ENCODE measurements at places on chromosomes 12 and 14. TPM values are rescaled to one million over a fixed set of nuclear protein-coding genes. Genes with fewer than 3 reads are reported as not detected.

DNA sequence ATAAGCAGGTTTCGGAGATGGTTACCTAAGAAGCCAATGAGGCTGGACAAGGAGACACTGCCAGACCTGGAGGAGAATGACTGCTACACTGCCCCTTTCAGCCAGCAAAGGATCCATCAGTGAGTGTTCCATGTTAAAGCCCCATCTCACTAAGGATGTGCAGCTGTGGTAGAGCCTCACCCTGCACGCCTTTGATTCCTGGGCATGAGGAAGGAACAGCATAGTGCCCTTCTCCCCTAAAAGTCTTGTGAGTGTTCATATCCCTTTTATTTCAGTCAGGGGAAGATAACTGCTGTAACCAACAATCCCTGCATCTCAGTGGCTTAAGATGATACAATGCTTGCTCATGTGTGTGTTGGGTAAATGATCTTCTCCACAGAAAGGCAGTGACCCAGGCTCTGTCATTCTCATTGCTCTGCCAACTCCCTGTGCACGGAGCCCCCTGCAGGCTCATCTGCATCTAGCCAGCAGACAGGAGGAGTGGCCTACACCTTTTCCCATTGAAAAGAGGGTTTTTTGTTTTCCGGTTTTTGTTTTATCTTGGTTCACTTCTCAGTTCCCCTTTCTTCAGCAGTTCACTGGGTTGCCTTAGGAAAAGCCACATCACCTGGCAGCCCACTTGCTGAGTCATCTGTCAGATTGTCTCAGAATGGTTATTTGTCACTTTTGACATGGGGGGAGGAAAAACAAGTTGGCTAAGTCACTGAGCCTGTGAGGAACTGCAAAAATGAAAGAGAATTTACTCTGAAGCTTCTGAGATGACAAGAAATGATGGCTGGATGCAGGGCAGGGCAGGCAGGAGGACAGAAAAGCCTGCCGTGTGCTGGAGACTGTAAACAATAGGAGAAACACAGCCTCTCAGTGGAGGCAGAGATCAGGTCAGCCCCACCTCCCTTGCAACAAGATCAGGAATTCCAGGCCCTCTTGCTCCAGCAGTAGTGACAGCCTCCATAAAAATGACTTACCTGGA, 193.3 kb downstream of the ANO4 start:
- H3K4me1 ChIP-seq = no peaks in the 10 kb centered on the region
- no peaks in the 10 kb centered on the region for H3K27me3 ChIP-seq
- H3K36me3 ChIP-seq = no peaks in the 10 kb centered on the region
- no peak overlapping the region for H3K27ac ChIP-seq
- DNase-seq = no peak

Gene RPGRIP1
- 0.28 TPM for total RNA-seq

GRCh38 chr12:96401076-96401871, 1.0 kb upstream of the CDK17 start:
- H3K36me3 ChIP-seq = no peaks in the 10 kb centered on the region
- peak overlapping the region; percentile 81 for H3K4me3 ChIP-seq
- DNase-seq = no peak
- H3K27me3 ChIP-seq = no peaks in the 10 kb centered on the region

Gene OTUB2
- total RNA-seq = 3.4 TPM

GRCh38 chr12:122022393-122023338, 982 bp downstream of the BCL7A start:
- peaks cover 18% of the 10 kb centered on the region for H3K4me1 ChIP-seq
- peak overlapping the region; percentile 76 for H3K4me3 ChIP-seq
- H3K27ac ChIP-seq = peak overlapping the region; percentile 90
- no peaks in the 10 kb centered on the region for H3K27me3 ChIP-seq
